ENCODE measurements at places on chromosomes 5 and 9.

DNA sequence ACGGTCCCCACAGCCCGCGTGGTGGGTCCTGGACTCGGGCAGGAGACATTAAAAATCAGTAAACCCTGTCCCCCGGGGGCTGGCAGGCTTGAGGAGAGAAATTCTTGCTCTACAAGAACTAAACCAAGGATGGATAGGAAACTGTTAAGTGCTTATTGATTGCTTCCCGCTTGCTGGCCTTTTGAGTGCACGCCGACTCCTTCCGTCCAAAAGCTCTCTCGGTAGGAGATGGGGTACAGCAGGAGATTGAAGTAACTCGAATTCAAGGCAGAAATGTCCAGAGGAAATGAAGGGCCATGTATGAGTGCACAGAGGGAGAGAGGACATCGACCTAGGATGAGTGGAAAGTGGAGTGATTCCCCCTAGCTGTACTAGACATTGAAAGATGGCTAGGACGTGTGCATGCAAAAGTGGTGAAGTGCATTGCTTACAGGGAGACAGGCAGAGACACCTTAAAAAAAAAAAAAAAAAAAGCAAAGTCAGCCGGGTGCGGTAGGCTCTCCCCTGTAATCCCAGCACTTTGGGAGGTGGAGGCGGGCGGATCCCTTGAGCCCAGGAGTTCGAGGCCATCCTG lies 923 bp downstream of the RECK start:
- DNase-seq, result no peak

GRCh38 chr5:163248333-163248732 lies 189.1 kb upstream of the CCNG1 start:
- no peak for DNase-seq

GRCh38 chr5:103244398-103244797 lies 14.2 kb upstream of the MACIR start:
- DNase-seq, result no peak

GRCh38 chr9:13166996-13167395 lies 112.5 kb downstream of the MPDZ start:
- DNase-seq, result no peak

- no peak for DNase-seq
These were observed 277.8 kb downstream of the RAB3C start for GRCh38 chr5:58860680-58861079.

DNA sequence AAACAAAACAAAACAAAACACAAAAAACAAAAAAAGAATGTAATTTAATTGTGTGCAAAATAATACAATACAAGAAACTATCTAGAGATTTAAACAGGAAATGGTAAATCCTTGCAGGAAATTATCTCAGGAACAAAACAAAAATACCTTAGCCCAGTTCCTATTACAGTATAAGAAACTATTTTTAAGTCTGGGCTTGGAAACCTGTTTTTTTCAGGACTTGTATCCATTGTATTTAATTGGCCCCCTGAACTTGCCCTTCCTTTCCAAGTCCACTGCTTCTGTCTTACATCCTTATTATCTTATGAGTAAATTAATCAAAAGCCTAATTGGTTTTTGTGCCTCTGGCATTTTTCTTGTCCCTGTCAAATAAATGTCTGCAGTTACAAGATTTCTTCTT lies 48.5 kb downstream of the ST8SIA4 start:
- no peak for DNase-seq
